Femur (tissue), 1 donor: ENCODE measurements at places on chromosomes 11 and 22.
A peak's percentile ranks its signal among the peaks of the same experiment; 100 is the strongest.

- no peak for DNase-seq
Measured at GRCh38 chr22:46507451-46508425, 29.7 kb downstream of the CELSR1 start.

DNA sequence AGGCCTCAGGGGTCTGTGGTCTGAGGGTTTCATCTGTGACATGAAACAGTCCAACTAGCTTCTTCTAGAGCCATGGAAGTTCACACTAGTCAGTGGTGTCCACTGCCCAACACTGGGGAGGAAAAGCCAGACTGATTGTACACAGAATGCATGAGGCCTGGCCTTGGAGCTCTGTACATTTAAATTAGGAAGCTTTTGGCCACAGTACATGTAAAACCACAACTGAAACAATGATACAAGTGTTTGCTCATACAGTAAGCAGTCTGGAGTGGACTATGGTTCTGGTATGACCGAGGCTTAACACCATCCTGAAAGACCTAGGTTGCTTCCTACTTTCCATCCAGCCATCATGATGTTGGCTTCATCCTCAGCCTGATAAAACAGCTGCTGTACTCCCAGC is 73.8 kb upstream of the SESN3 start:
- no peak for DNase-seq

DNA sequence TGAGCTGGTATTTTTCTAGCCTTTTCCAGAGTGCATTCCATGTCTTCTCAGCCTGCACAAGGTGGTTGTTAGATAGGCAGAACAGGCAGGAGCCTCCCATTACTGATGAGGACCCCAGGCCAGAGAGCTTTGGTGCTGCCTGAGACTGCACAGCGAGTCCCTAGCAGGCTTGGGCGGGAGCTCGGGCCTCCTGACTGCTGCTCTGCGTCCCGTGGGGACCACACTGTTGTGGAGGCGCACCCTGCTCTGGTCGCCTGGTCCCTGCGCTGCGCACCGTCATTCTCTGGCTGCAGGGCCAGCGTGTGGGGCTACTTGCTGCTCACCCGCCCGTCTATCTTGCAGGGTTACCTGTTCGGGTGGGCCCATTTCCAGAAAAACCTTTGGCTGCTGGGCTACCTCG is 8.5 kb downstream of the TPCN2 start:
- no peak for DNase-seq

DNA sequence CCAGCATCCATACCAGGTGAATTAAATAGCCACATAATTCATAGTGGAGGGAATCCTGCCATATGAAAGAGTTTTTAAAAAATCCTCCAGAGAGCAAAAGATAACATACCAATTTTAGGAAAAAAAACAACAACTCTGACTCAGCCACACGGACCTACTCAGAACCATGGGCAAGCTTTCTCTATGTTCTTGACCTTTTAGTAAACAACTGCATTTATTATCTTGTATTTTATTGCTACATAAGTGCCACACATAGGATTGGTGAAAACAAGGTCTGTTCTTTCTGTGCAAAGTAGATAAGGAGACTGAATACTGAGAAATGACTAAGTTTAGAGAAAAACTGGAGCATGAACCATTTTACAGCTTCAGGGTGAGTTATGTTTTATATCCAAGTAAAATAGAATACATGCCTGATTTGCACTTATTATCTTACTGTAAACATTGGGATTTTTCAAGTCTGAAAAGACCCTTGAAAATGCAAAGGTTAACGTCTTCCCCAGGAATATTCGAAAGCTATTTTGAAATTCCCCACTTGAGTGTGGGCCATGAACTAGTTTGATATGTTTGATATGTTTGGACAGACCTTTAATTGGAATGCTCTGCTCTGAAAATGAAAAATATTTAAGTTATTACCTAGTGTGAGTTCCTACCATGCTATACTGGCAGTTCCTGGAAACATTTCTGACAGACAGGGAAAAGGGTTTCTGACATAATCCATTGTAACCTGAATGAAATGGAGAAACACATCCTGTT is 89.5 kb upstream of the DDI1 start:
- no peak for DNase-seq

DNA sequence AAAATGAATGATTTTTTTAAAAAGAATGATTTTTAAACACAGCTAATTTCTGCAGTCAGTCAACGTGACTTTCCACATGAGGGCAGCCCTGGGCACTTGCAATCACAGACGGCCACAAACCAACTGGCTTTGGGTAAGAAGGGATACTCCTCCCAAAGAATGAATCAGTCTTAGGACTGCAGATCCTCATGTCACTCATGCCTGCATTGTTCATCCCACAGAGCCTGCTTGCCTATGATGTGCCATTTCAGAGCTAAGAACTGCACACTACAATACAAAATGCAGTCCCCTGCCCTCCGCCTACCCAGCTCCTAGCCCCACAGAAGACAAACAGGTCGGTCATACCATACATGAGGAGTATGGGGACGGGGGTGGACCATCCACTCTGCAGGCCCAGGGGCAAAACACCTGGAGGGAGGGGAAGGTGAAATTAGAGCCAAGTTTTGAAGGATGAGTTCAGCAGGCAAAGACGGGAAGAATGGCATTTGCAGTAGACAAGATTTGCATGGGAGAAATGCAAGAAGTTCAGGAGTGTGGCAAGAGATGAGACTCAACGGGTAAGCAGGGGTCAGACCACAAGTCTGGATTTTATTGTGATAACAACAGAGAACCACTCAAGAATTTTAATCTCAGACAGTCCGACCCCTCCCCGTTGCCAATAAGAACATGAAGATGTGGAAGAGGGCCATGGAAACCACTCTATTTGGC is 24.7 kb downstream of the PACSIN2 start:
- DNase-seq: no peak

DNA sequence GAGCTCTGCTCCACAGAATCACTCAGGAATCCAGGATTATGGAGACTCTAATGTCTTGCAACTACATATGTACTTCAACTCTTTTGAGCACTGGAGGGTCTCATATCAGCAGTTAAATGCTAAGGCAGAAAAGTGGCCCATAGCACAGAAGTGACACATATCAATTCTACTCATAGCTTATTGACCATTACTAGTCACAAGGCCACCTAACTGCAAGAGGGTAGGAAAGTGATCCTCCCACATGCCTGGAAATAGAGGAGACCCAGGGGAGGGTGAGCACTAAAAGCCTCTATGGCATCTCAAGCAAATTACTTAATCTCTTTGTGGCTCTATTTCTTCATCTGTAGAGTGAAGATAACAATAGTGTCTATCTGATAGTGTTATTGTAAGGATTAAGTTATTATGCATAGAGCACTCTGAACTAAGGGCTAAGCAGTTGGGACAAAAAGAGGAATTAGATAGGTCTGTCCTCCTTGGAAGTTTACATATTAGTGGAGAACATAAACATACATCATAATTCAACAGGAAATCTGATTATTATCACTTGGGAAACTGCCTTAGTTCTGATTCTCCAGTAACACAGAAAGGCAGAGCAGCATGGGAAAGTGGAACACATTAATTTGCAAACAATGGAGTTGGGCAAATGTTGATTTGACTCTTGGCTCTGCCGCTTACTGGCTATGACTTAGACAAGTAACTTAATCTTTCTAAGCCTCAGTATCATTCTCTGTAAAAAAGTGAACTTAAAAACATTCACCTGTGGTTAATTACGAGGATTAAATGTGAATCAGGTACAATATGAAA is 25.1 kb upstream of the USP47 start:
- no peak for DNase-seq

DNA sequence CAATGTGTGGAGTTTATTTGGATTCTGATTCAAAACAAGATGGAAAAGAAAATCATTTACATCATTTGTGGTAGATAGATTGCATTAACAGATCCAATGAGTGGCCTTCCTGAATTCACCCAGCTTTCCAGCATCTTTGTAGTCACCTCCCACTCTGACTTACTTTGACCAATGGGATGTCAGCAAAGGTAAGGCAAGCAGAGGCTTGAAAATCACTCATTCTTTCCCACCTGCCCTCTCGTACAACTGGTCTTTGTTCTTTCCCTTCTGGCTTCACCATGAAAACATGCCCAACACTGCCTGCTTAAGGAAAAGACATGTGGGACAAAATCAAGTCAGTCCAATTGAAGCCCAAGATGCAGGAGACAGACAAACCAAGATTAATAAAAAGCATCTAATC is 202.1 kb downstream of the TTC28 start:
- DNase-seq: no peak

DNA sequence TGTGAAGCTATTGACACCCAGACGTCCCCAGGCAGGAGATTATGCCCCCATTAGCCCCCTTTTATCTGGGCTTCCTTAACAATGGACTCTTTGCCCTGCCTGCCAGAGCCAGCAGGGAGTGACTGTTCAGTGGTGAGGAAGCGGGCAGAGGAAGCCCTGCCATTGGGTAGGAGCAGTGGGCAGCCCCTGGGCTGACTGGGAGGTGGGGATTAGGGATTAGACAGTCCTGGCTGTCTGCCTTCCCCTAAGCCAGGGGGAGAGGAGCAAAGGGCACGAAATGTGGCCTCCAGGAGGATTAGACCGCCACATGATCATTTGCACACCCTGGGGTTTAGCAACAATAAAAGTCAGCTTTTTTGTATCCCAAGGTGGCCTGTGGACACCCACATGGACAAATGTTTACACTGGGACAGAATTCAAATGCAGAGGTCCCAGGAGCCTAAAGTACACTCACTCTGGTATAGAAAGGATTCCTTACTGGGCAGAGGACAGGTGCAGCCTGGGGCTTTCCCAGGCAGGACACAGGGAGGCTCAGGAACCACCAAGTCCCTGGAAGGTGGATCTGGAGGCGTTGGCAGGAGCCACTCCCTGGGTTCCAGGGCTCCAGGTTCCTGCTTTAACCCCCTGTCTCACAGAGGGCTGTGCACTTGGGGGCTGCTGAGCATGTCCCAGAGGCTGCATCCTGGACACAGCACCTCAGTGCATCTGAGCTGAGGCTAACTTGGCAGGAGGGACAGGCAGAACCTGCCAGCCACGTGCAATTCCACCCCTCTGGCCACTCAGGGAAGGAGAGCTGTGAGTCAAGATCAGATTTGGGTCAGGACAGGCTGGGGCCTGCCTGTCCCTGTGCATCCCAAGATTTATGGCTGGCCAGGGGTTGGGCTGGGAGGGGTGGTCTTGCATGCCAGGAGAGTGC is 2.1 kb downstream of the PNPLA3 start:
- no peak for DNase-seq

DNA sequence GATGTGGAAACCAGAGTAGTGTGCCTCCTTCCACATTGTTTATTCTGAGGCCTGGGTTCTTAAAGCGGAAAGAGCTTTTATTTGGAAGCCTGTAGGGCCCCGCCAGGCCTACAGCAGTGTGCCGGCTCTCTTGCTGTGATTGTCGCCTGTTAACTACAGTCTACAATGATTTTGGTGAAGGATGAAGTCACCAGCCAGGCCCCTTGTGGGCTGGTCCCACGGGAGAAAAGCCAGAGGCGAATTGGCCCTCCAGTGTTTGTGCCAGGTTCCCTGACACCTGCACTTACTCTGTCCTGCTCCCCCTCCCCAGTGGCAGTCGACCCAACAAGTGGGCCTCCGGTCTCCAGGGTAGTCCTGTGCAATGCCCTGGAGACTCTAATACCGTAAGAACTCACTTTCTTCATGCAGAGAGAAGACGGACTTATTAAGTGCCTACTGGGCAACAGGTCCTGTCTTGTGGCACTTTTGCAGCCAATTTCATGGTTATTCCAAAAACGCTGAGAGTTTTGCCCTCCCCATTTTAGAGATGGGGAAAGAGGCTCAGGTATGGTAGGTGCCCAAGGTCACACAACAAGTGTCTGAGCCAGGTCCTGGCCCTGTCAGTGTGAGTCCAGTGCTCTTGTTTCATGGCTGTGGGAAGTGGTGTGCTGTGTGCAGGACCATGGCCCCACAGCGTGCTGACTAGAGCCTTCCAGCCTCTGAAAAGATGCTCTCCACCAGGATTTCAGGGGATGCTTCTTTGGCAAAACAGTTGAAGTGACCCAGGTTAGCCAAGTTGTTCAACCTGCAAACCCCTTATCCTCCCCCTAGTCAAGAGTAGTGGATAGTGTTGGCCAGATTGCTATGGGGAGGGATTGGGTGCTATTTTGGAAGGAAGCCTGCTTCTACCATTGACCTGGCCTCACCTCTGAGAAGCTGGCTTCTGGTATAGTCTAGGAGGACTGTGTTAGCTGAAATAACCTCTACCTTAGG is 1.4 kb downstream of the MICAL2 start:
- DNase-seq: no peak

DNA sequence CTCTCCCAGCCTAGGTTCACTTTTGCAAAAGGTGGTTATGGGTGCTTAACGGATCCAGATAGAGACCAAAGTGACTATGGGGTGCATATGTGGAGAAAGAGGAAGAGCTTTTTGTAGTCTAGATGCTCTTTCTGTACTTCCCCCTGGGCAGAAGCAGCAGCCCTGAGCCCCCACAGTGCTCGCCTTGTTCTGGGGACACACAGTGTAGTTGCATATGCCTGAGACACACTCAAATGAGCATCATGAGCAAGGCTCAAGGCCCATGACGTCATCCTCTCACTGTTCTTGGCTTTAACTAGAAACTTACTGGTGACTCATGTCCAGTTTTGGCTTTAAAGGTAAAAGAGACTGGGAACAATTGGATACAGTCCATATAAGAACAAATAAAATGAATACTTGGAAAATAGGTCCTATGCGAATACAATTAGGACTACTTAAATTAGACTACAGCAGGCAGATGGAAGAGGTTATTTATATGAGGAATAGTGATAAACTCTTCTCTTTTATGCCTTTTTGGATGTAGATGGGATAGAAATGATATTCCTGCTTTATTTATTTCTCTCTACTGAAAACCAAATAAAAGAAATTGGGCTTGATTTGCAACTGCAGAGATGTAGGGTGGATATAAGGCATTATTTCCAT is 20.1 kb upstream of the PEX26 start:
- DNase-seq: peak; percentile 64

- no peak for DNase-seq
Measured at GRCh38 chr11:131671734-131672133, 301.3 kb downstream of the NTM start.

DNA sequence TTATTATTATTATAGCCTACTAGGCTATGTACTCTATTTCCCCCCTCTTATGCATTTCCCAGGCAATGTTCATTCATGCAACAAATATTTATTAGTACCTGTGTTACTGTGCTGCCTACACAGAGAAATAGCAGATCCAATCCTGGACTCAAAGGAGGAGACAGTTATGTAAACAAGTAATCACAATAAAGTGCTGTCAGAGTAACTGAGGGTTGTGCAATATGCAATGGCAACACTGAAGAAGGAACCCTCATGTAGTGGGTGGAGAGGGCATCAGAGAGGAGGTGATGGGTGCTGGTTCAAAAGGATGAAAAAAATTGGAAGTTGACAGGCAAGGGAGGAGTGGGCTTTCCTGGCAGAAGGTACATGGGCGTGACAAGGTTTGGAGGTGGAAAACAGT is 886 bp upstream of the P4HA3 start:
- no peak for DNase-seq
